ENCODE measurements at places on chromosomes 11 and 22.

GRCh38 chr22:19086896-19087295, 35.3 kb downstream of the DGCR2 start:
- no peak for DNase-seq
- H3K27me3 ChIP-seq: no peaks in the 10 kb centered on the region
- H3K27ac ChIP-seq: no peak overlapping the region
- no peaks in the 10 kb centered on the region for H3K36me3 ChIP-seq
- no peak overlapping the region for H3K4me3 ChIP-seq
- H3K4me1 ChIP-seq: peaks cover 6% of the 10 kb centered on the region

DNA sequence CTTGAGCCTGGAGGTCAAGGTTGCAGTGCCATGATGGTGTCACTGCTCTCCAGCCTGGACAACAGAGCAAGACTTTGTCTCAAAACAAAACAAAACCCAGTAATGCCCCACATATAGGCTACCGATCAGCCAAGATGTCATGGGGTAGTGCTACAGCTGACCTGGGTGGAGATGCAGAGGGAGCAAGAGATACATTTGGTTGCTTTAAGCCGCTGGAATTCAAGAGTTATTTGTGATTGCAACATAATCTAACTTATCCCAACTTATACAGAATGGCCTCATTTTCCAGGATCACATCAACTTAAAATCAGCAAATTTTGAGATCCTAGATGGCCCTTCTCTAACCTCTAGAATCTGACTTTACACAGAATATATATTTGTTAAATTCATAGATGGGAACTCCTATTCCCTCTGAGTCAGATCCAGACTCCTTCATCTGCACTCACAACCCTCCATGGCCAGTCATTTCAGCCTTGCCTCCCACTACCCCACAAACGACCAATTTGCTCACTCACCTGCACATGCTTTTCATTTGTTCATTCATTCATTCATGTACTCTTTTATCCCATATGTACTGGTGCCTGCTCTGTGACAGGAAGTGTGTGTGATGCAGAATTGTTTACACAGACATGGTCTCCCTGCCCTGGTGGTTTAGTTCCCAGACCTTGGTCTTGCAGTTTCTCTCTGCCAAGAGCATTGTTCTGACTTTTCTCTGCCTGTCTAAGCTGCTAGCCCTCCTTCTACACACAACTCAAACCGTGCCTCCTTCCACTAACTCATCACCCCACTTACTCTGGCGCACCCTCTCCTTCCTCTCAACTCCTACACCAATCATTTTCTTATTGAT, 24.1 kb upstream of the APLNR start:
- peaks cover 30% of the 10 kb centered on the region for H3K27me3 ChIP-seq
- no peaks in the 10 kb centered on the region for H3K4me1 ChIP-seq

DNA sequence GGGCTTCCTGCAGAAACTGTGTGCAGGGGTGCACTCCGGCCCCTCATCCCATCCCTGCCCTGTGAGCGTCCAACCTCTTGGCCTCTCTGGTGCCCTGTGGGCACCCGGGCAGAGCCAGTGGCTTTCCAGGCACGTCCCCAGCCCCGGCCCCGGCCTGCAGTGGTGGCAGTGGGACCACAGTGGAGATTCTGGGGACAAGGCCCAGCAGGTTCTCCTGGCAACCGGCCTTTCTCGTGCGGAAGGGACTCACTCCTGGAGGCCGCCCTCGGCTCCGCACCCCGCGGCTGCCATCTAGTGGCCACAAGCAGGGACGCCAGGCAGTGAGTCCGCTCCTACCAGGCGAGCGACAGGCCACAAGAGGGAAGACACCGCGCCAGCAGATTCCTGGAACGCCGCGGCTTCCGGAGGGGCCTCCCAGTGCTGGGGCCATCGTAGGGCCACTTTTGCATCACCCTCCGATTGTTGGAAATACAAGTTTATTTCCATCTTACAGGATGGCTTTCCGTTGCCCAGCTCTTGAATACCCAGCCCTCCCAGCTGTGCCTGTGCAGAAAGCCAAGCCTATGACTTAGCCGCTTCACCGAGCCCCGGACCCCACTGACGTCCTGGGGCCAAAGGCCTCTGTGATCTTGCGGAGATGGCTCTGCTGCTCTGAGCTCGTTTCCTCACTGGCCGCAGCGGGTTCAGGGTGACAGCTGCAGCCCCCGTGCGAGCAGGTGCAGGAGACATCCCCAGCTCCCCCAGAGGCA, 357.3 kb downstream of the CTTN start:
- no peak overlapping the region for H3K4me3 ChIP-seq
- H3K27me3 ChIP-seq: peaks cover 15% of the 10 kb centered on the region
- H3K27ac ChIP-seq: no peak overlapping the region
- peak; percentile 62 for DNase-seq

GRCh38 chr11:116874251-116874650, 36.8 kb upstream of the APOA1 start:
- no peak overlapping the region for H3K27ac ChIP-seq
- peaks cover 17% of the 10 kb centered on the region for H3K4me1 ChIP-seq
- H3K36me3 ChIP-seq: peaks cover 5% of the 10 kb centered on the region
- no peak for DNase-seq
- no peaks in the 10 kb centered on the region for H3K27me3 ChIP-seq

DNA sequence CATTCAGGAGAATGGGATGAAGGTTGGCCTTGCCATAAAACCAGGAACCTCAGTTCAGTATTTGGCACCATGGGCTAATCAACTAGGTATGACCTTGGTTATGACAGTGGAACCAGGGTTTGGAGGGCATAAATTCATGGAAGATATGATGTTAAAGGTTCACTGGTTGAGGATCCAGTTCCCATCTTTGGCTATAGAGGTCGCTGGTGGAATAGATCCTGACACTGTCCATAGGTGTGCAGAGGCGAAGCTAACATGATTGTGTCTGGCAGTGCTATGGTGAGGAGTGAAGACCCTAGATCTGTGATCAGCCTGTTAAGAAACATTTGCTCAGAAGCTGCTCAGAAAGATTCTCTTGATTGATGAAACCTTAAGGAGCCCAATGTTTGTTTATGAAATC, 5.7 kb downstream of the NF2 start:
- no peak overlapping the region for H3K4me3 ChIP-seq
- H3K27me3 ChIP-seq: no peaks in the 10 kb centered on the region
- no peak overlapping the region for H3K27ac ChIP-seq
- H3K36me3 ChIP-seq: peaks cover 3% of the 10 kb centered on the region
- H3K4me1 ChIP-seq: peaks cover 33% of the 10 kb centered on the region
- no peak for DNase-seq

DNA sequence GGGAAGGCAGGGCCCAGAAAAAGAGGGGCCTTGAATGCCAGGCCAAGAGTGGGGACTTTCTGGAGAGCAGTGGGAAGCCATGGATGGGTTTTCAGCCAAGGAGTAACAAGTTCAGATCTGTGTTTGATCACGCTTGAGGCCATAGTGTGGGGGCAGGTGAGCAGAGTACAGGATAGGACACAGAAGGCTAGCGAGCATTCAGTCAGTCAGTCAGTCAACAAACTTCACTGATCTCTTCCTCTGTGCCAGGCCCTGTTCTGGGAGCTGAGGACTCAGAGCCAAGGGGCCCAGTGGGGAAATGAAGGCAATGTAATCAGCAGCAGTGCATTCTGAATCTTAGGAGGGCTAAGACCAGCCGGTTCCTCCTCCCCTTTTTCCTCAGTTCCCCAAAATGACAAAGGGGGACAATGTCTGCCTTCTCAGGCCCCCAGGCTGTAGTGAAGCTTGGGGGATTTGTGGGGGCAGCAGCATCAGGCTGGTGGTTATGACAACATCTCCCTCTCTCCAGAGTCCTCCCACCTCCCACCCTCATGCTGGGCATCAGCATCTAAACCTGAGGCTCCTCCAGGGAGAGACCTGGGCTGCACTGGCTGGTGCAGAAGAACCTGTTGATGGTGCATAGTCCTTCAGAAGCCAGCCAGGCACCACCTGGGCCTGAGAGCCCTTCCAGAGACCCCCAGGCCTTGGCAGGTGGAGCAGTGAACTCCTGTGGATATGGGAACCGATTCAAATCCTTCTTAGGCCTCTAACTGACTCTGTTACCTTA, 42.9 kb upstream of the TPBGL start:
- H3K27ac ChIP-seq: no peak overlapping the region
- H3K4me3 ChIP-seq: no peak overlapping the region
- DNase-seq: no peak
- no peaks in the 10 kb centered on the region for H3K4me1 ChIP-seq

DNA sequence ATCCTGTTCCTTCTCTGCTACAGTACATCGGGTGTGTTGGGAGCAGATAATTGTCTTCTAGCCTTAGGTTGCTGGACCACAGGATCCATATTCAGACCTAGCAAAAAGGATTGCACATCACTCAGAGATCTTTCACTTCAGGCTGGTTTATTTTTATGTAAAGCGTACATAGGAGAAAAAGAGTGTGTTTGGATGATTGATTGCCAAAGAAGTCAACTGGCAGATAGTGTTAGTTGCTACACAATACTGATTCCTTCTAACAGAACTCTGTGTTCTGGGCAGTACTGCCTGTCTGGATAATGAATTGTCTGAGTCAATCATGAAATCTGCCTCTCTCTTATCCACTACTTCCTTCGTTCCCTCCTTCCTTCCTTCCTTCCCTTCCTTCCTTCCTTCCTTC, 31.0 kb upstream of the PGM2L1 start:
- no peaks in the 10 kb centered on the region for H3K4me1 ChIP-seq
- H3K27me3 ChIP-seq: no peaks in the 10 kb centered on the region
- no peak overlapping the region for H3K27ac ChIP-seq
- peaks cover under 1% of the 10 kb centered on the region for H3K36me3 ChIP-seq
- DNase-seq: no peak
- no peak overlapping the region for H3K4me3 ChIP-seq

DNA sequence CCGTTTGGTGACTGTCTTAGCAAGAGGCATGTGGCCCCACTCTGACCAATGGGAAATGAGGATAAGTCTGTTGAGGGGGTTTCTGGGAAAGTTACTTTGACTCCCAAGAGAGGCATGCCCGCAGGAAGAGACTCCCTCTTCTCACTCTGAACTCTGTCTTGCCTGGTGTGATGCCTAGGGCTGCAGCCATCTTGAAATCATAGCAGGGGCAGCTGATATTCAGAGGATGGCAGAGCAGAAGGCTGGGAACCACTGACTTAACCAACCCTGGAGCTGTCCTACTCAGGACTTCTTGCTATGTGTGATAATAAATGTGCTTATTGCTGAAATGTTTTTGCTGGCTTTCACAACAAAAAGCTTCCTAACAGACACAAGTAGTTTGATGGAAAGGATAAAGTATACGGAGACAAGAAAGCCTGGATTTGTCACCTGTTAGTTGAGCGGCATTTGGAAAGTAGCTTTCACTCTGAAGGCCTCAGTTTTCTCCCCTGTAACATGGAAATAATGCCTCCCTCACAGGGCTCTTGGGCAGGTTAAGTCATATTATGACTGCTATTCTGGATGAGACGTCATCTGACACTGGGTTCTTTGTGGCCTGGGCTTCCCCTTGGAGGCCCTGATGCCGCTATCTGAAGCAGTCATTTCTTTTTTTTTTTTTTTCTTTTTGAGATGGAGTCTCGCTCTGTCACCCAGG, 128.5 kb downstream of the CEP164 start:
- peaks cover 10% of the 10 kb centered on the region for H3K27me3 ChIP-seq
- H3K4me1 ChIP-seq: peaks cover 24% of the 10 kb centered on the region
- peak overlapping the region; percentile 74 for H3K4me3 ChIP-seq
- peak; percentile 71 for DNase-seq

GRCh38 chr11:82714346-82715174, 19.1 kb downstream of the FAM181B start:
- H3K4me1 ChIP-seq: peaks cover 4% of the 10 kb centered on the region
- no peak for DNase-seq
- no peak overlapping the region for H3K27ac ChIP-seq
- H3K36me3 ChIP-seq: no peaks in the 10 kb centered on the region
- no peaks in the 10 kb centered on the region for H3K27me3 ChIP-seq

DNA sequence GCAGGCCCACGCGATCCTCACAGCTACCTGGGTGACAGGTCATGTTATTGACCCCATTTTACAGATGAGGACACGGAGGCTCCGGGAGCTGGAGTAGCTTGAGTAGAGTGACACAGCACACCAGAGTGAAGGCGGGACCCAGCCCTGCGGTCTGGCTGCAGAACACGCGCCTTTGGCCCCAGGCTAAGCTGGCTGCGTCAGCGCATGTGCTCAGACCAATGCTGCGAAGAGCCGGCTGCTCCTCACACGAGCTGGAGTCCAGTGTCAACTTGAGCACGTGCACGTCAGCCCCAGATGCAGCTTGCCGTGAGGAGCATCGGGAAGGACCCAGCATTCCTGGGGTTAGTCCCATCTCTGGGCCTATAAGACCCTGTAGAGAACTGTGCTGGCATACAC, 49.9 kb downstream of the SCUBE1 start:
- no peak for DNase-seq
- H3K36me3 ChIP-seq: no peaks in the 10 kb centered on the region
- no peak overlapping the region for H3K4me3 ChIP-seq
- no peaks in the 10 kb centered on the region for H3K27me3 ChIP-seq
- H3K27ac ChIP-seq: no peak overlapping the region
- no peaks in the 10 kb centered on the region for H3K4me1 ChIP-seq

DNA sequence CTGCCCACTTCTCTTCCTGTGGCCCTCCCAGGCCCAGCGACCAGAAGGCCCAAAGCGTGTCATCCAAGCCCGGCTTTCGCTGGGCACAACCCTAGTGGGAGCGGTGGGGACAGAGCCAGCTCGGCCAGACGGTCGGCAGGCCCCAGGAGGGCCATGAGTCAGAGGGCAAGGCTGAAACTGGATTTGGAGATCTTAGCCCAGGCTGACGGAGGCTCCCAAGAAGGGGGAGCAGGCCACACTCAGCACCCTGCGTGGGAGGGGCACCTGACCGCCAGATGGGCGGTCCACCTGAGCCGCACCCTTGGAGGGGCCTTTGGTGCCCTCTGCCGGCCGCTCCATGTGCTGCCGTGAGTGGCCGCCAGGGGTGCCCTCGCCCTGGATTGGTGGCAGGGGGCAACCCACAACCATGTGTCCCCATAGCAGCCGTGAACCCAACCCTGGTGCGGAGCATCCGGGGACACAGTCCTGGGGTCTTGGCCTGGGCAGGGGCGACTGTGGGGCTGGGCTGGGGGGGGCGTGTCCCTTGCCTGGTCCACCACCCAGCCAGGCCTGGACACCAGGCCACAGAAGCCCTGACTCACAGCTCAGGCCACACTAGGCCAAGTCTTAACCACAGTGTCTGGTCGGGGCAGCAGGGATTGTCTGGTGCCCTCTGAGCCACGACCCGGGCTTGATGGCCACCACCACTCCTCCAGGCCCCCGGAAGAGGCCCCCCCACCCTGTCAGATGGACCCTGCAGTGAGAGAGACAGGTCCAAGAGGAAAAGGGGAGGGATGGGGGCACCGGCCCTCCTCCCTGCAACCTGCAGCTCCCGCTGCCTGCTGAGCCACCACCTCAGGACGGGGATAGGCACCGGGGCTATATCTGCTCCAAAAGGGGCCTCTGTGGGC, 19.2 kb upstream of the TALDO1 start:
- H3K36me3 ChIP-seq: no peaks in the 10 kb centered on the region
- peaks cover 3% of the 10 kb centered on the region for H3K27me3 ChIP-seq
- DNase-seq: peak; percentile 88

All from activated T-cell treated with anti-CD3 and anti-CD28 coated beads, Interleukin-2, amount 50 U/mL, for 72 hours (primary cell).